Bronchus fibroblast of lung (primary cell): ENCODE measurements at places on chromosomes 2 and 18. TPM values are rescaled to one million over a fixed set of nuclear protein-coding genes. Genes with fewer than 3 reads are reported as not detected.

FAM110C gene
- total RNA-seq = not detected in 2 replicates

SAG gene
- not detected in 2 replicates for total RNA-seq

DCC gene
- total RNA-seq = 0.15 and 0.17 TPM in 2 replicates

B3GNT7 gene
- 0.15 and 0.50 TPM in 2 replicates for total RNA-seq

GATA6 gene
- 9.8 and 10.9 TPM in 2 replicates for total RNA-seq

RAB17 gene
- total RNA-seq = under 0.01 and 0.67 TPM in 2 replicates
